ENCODE measurements at places on chromosomes 11 and 22.
A peak's percentile ranks its signal among the peaks of the same experiment; 100 is the strongest.

- DNase-seq: no peak
Measured at GRCh38 chr11:114284021-114284420, 12.2 kb upstream of the NNMT start.

DNA sequence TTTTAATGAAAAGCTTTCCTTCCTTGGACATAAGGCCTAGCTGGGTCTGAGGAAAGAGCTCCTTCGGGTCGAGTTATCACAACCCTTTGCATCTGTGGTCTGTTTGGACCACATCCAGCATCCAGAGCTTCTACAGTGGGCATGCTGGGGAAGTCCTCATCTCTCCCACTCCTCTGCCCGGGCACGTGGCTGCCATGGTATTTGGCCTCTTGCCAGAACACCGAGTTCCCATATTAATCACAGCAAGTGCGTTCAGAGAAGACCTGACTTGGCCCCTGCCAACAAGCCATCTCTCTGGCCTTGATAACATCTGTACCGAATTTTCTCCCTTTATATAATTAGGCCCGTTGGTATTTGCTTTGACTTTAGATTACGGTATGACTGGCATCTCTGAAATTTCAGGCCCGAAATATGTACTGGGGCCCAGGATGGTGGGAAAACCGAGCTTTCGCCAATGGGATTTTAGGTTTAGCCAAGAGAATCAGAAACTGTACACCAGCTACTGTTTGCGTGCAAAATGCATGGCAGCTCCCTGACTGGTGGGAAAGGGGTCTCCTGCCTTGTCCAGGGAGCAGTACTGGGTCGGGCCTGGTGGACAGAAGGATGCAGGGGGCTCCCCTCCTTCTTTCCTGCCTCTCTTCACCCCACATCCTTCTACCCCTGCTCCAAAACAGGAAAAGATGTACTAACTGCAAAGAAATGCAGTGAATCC is 90.0 kb downstream of the MICAL2 start:
- peak; percentile 98 for DNase-seq

DNA sequence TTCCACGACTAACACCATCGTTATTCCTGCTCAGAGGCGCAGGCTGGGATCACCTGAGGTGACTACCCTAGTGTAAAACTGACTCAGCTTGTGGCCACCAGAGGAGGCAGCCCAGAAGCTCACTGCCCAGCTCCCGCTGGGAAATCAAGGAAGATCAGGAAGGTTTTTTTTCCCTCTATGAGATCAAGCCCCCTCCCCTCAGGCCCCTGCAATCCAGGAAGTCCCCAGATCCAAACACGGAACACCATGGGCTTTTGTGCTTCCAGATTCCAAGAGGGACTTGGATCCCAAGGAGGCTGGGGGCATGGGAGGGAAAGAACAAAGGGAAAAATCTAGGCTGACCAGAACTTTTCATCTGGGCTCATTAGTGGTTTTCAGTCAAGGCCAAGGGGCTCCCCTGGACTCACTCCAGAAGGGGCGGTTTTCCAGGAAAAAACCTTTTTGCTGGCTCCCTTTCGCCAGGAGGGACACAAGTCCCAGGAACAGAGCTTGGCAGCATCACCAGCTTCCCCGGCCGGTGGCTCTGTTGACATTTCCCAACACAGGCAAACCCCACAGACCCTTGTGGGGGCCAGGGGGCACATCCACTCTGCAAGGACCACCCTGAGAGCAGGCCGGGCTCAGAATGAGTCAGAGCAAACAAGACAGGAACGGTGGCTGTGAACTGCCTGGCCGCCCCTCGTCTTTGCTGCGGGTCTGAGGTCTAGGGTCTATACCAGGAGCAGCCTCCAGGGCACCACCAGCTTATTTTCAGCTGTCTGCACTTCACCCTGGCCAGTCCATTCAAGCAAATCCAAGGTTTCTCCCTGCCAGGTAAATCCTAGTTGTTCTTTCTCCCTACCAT is 36.8 kb downstream of the MYH9 start:
- peak; percentile 66 for DNase-seq

GRCh38 chr11:7032692-7033091 is 12.4 kb downstream of the NLRP14 start:
- no peak for DNase-seq

DNA sequence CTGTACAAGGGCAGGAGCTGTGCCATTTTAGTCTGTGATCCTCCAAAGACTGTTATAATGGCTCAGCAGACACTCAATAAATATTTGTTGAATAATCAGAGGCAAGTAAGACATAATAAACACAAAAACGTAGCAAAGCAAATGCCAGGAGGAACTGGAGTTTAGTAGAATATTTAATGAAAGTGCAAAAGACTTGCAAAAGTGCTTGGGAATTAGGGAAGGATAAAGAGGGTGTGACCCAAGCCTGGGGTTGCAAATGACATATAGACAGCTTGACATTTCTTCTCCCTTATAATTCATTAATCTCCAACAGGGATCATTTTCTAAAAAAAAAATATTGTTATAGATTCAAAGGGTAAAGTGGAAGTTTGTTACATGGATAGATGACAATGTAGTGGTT is 212.7 kb upstream of the PGR start:
- no peak for DNase-seq

GRCh38 chr22:24285245-24285644 is 14.6 kb downstream of the SPECC1L start:
- DNase-seq: peak; percentile 47

- DNase-seq: peak; percentile 24
Measured at GRCh38 chr11:77776455-77776854, 44.1 kb downstream of the RSF1 start.

- DNase-seq: no peak
Measured at GRCh38 chr11:70577948-70578347, 179.6 kb downstream of the CTTN start.

- peak; percentile 39 for DNase-seq
Measured at GRCh38 chr11:19326499-19326898, 85.8 kb upstream of the E2F8 start.

- peak; percentile 41 for DNase-seq
Measured at GRCh38 chr11:37926772-37927171, 1328.7 kb upstream of the RAG2 start.

GRCh38 chr11:21646351-21646750 is 546.5 kb upstream of the ANO5 start:
- DNase-seq: no peak

- DNase-seq: no peak
Measured at GRCh38 chr11:12657981-12658380, 16.2 kb upstream of the TEAD1 start.

GRCh38 chr11:23280088-23280487 is 419.8 kb upstream of the CCDC179 start:
- DNase-seq: peak; percentile 43

DNA sequence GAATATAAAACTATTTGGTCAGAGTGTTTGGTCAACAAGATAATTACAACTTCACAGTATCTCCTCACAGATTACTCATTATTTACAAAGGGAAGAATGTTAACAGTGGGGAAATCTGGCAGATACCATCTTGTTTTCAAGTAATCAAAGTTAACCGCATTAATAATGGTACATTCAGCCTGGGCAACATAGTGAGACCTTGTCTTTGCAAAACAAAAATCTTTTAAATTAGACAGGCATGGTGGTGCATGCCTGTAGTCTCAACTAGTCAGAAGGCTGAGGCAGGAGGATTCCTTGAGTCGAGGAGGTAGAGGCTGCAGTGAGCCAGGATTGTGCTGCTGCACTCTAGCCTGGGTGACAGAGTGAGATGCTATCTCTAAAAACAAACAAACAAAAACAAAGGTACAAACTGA is 78.5 kb downstream of the ACER3 start:
- no peak for DNase-seq

DNA sequence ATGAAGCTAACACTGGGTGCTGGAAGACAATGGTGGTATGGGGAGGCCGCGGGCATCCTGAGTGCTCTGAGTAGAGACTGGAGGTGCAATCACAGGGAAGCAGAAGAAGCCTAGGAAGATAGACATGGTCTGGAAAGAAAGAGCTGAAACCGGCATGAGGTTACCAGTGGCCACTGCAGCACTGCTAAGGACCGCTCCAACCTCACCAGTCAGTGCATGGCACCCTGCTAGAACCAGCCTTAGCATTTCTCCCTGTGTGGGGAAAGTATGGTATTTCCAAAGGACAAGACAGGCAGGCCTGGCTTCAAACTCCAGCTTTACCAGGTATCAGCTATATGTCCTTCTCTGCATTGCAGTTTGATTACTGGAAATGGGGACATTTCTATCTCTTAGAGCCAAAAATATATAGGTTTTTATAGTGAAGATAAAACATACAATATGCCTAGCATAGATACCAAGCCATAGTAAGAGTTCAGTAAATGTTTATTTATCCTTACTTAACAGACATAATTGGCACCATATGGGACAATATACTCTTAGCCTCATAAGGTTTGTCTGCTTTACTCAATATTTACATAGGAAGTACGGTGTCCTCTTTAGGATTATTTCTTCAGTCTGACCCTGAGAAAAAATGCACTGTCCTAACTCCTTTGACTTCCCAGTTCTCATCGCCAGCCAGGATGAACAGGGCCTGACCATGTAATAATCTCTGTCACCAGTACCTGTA is 231.1 kb downstream of the TENM4 start:
- peak; percentile 44 for DNase-seq

DNA sequence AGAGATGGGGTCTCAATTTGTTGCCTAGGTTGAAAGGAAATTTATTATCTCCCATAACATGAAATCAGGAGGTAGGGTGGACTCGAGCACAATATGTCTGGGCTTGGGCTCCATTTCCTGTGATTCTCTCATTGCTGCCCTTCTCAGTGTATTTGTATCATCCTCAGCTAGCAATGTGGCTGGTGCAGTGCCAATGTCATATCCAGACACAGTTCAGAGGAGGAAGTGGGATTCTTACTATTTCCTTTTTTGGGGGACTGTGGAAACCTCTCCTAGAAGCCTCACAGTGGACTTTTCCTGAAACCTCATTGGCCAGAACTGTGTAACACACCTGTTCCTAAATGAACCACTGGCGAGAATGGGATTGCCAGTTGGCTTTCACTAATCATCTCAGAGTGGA is 21.0 kb upstream of the SWAP70 start:
- DNase-seq: no peak

GRCh38 chr11:67521924-67522323 is 1.3 kb downstream of the CABP2 start:
- DNase-seq: no peak

DNA sequence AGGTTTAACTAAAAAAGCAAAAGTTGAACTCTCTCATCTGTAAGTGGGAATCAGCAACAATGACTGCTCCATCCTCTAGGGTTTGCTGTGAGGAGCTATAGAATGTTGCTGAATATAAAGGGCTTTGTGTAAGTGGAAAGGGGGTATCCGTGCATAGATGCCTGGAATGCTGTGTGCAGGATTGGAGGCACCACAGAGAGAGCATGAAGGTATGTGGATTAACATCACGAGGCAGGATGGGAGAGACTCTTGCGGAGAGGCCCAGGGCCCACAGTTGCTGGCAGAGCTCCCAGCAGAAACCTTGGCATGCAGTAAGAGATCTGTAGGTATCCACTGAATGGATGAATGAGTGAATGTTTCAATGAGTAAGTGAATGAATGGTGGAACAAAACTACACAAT is 298.7 kb upstream of the DDI1 start:
- DNase-seq: no peak

- no peak for DNase-seq
Measured at GRCh38 chr22:30371981-30372380, 15.2 kb downstream of the CCDC157 start.

DNA sequence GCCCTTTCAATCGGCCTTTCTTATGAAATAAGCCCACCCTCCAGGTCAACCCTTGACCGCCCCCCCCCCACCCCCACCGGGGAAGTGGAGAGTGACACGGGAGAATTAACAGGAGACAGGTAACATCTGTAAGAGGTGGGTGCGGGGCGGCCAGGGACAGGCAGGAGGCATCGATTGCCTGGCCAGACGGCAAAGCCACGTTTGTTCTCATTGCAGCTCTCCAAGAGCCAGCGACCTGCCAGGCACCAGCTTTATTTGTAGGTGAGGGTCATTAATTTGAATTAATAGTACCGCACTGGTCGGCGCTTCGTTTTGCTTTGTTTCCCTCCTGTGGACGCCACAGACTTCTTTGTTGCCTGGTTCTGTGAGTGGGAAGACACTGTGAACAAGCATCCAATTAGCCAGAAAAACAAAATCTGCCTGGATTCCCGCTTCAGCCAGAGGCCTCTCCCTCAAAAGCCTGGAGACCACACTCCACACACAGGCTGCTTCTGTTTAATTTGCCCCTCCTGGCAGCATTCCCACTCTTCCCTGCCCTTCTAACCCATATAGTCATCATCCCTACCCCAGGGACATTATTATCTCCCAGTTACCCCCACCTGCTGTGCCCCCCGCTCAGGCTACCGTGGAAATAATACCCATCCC is 104.5 kb upstream of the OPCML start:
- DNase-seq: no peak

GRCh38 chr11:15327786-15328231 is 213.1 kb downstream of the INSC start:
- peak; percentile 5 for DNase-seq

GRCh38 chr11:28117712-28118111 is 9.5 kb downstream of the METTL15 start:
- DNase-seq: no peak

GRCh38 chr11:133605482-133605881 is 73.2 kb upstream of the OPCML start:
- no peak for DNase-seq

- DNase-seq: no peak
Measured at GRCh38 chr22:40211476-40212054, 33.8 kb downstream of the TNRC6B start.

DNA sequence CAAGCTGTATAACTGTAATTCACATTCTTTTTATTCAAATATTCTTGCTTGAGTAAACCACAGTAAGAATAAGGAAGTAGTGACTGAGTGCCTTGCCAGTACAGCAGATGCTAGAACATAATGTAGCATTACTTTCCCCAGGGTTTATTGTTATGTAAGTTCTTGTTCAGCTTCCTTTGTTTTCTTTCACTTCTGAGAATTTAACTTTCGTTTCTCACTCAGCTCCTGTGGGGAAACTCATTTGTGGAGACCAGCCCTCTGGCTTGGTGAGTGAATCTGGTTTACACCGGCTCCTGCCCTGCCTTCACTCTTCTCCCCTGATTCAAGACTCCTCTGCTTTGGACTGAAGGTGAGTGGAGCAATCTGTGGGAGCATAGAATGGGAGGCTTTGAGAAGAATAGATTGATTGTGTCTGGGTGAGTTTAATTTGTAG is at the start of gene TRIM22:
Gene TRIM22 (plus strand): TSS at position 240 of the 433 bp plus-strand sequence. CDS start 6,443 bp downstream, outside the sequence.
- DNase-seq: peak; percentile 70

- DNase-seq: no peak
Measured at GRCh38 chr11:57363131-57364080, 17.5 kb downstream of the PRG3 start.

- no peak for DNase-seq
Measured at GRCh38 chr11:10695833-10696232, 2.3 kb upstream of the IRAG1 start.

- DNase-seq: no peak
Measured at GRCh38 chr11:45393826-45394225, 107.7 kb upstream of the SYT13 start.

DNA sequence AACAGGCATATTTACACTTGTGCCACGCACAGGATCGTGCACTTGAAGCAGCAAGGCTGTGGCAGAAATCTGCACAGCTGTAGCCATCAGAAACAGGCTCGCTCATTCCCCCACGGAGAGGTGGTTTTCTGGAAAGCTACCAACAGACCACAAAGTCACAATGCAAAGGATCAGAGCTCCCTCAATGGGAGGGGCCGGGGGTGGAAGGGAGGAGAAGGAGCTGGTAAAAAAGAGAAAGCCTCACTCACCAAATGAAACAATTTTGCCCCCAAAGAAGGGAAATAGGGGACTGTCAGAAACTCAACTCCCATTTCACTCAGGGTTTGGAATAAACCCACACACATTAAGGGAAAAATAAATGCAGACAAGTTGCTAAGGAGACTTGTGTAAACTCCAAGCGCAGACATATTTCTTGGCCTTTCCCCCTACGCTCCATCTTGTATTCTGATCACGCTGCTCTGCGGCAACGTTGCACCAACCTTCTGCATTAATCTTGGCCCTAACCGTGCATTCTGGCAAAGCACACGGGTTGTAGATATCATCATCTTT is 43.2 kb upstream of the BLID start:
- peak; percentile 80 for DNase-seq

Measured in fibroblast of skin of back (primary cell).